ENCODE measurements at places on chromosomes 4 and X. TPM values are rescaled to one million over a fixed set of nuclear protein-coding genes. Genes with fewer than 3 reads are reported as not detected.

Gene SPANXA2
- not detected for total RNA-seq

Gene CT45A5
- total RNA-seq = not detected

Gene CXCL1
- total RNA-seq = 0.97 TPM

Gene SUPT20HL2
- total RNA-seq = not detected

Gene SLC30A9
- 36.0 TPM for total RNA-seq

Gene TRAM1L1
- 3.6 TPM for total RNA-seq

Gene NEIL3
- 1.9 TPM for total RNA-seq

Gene PLP1
- 6.4 TPM for total RNA-seq

Gene CXorf58
- 0.26 TPM for total RNA-seq

Gene BST1
- 5.6 TPM for total RNA-seq

Gene ASB12
- not detected for total RNA-seq

Gene GYPB
- not detected for total RNA-seq

Gene PAGE2
- not detected for total RNA-seq

Gene ENPEP
- 0.39 TPM for total RNA-seq

Gene H2BW2
- total RNA-seq = not detected

Gene CTAG1A
- total RNA-seq = not detected

Gene ARMCX5
- total RNA-seq = 14.4 TPM

Gene CLCN5
- 5.2 TPM for total RNA-seq

Gene FGB
- total RNA-seq = not detected

Gene COL4A6
- total RNA-seq = 15.3 TPM

Gene TMEM192
- 12.6 TPM for total RNA-seq

Gene NRK
- not detected for total RNA-seq

Gene ZCCHC18
- total RNA-seq = 0.16 TPM

Gene SLC4A4
- 0.25 TPM for total RNA-seq

Gene APELA
- 0.51 TPM for total RNA-seq

Gene TMSB15C
- 0.08 TPM for total RNA-seq

Gene CT47A7
- not detected for total RNA-seq
